Neuronal stem cell (in vitro differentiated cells): ENCODE measurements at places on chromosomes 12 and 14.

- no peak for DNase-seq
Observed at GRCh38 chr12:56941299-56942017, 7.2 kb upstream of the SDR9C7 start.

DNA sequence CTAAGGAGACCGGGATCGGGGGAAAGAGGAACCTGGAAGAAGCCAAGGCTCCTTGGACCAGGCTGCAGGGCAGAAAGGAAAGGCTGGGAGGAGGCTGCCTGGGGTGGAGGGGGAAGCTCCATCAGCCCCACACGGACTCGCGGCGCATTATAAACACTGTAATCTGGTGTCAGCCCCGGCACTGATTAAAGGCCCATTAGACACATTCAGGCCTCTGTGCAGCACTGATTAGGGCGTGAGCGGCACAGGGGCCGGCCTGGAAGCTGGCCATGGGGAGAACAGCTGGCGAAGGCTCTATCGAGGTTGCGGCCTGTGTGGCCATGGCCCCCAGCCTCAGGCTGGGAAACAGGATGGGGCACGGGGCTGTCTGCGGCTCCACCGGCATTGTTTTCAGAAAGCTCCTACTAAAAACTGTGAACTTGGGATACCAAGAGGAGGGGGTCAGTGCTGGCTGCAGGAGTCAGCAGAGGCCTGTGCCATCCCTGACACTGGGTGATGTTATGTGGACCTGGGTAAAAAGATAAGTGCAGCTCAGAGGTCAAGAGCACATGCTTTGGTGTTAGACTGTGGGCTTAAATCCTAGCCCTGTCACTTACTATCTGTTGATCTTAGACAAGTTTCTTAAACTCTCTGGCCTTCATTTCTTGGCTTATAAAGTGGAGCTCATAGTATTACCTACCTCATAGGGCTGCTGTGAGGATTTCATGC is 10.6 kb downstream of the ACVRL1 start:
- DNase-seq: no peak

DNA sequence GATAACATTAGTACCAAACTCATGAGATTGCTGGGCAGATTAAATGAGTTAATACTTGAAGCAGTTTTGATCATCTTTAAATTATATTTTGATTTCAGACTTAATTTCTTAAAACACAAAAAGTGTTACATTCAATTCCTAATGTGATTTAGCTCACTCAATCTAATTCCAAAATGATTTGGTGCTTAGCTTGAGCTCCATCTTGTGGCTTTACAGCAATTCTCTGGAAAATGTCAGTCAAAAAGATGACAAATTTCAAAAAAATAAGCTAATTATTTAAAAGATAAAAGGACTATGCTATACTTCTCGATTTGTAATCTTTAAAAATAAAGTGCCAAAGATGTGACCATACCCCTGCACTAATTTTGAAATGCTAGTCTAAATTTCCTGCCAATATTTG is 10.1 kb downstream of the LLPH start:
- DNase-seq: no peak

GRCh38 chr12:26833743-26834490 is 923 bp upstream of the ITPR2 start:
- peak; percentile 38 for DNase-seq

DNA sequence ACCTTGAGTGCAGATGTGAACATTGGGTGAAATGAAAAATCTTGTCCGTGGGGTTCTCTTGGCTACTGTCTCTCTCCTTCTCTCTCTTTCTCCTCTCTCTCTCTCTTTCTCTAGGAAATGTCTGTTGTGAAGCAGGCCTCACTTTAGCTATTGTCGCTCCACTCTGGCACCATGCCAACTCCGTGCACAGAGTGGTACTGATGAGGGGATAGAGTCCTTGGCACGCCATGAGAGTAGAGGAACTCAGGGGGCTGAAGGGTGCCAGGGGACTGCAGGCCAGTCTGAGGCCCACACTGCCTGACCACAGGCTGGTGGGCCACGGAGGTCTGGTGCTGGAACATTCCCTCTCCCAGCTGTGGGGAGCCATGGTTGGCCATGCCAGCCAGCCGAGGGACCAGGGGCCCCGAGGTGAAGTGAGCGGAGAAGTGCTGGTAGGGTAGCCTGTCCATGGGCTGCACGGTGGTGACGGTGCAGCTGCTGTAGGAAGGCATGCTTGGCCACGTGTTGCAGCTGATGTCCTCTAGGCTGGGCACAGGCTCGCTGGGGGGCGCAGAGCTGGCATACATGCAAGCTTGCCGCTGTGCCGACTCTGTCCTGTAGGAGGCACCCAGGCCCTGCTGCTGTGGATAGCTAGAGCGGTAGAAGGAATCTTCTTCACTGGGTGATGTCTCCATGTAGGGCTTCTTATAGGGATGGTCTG is 50.4 kb downstream of the TBX5 start:
- no peak for DNase-seq

DNA sequence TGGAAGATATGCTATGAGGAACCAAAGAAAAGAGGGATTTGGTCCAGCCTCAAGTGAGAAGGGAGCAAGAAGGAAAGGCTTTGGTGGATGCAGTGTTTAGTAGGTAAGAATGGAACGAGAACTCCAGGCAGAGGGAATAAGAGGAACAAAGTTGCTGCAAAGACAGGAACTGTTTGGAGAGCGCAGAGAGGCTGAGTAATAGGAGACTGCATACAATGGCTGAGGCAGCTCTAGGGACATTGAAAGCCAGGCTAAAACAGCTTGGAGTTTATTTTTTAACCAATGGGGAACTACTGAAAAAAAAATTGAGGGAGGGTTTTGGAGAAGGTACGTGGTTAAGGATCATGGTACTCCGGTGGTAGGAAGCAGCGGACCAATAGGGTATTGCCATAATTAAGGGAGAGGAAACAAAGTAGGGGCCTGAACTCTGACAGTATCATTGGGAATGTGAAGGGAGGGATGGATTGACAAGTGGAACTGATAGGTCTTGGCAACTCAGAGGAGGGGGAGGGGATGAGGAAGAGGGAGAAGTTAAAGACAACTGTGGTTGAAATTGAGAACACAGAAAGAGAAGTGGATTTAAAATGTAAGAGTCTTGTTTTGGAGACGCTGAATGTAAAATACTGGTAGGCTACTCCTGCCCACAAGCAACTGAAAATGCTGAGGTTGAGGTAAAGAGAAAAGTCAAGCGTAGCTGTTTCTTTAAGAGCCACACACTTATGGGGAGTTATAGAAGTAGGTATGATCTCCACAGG is 4.8 kb downstream of the ASCL4 start:
- no peak for DNase-seq

- DNase-seq: no peak
Observed at GRCh38 chr14:21049271-21049673, 7.1 kb downstream of the RNASE7 start.

DNA sequence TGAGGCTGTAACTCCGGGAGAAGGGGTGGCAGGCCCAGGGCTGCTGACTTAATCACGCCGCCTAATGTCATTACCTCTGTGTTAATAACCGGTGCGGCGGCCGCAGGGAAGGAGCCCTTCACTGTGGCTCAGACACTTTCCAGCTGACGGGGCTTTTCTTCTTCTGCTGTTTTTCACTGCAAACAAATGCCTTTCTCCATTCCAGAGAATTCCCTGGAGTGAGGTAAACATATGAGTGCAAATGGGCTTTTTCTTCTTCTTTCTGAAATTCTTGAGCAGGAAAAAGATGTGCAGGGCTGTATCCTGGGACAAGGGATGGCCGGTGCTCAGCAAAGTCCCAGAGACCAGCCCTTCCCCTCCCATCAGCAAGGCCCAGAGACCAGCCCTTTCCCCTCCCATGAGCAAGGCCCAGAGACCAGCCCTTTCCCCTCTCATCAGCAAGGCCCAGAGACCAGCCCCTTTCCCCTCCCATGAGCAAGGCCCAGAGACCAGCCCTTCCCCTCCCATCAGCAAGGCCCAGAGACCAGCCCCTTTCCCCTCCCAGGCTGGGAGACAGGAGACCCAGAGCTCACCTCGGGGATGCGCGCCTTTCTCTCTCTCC is 33.4 kb upstream of the FAM181A start:
- DNase-seq: peak; percentile 50

GRCh38 chr14:36222952-36223468 is 46.5 kb upstream of the PTCSC3 start:
- DNase-seq: no peak

DNA sequence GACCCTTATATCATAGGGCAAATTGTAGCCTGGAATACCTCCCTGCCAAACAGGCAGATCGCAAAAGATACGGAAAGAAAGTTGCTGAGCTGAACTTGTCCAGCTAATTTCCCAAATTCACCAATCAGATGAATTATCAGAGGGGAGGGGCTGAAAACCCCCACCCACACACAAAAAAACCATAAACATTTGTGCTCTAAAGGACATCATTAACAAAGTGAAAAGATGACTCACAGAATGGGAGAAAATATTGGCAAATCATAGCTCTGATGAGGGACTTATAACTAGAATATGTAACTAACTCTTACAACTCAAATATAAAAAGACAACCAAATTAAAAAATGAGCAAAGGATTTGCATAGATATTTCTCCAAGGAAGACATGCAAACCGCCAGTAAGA is 36.3 kb downstream of the PTHLH start:
- DNase-seq: no peak

DNA sequence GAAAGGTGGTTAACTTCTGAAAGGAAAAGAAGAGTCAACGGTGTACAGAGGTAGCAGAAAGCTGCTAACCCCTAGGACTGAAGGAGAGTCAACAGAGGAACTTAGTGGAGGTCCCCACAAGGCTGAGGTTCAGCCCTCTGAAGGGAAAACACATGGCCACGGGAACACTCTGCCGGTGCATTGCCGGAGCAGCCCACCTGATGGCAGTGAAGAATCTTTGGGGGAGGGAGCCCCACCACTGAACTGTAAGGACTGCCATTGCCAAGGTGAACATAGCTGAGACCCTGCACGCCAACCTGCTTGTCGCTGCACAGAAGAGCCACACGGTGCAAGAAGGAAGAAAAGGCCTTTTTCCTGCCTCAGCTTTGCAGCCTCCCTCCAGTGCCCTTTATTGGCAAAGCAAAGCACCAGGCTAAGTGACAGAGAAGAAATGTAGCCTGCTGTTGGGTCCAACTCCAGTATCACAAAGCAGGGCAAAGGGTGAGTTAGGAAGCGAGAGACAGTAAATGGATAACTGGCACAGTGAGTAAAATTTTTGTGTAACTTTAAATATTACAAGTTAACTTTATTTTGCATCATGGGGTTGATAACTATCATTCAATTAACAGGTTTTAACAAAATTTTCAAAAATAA is 76.9 kb downstream of the LIN52 start:
- no peak for DNase-seq

DNA sequence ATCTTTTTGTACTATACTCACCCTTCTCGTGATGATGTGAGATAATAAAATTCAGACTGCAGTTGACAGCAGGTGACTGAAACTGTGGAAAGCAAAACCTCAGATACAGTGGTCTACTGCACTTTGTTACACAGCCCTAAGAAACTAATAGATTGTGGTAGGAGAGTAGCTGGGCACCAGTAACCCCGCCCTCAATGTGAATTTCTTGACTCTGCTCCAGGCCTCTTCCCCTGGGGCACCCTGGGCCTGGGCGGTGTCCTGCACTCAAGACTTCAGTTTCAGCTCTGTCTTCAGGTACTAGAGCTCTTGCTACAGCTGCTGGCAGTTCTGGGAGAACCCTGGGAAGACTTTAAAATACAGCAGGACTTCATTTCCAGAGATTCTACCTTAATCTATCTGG is 197.6 kb upstream of the AVPR1A start:
- DNase-seq: no peak

DNA sequence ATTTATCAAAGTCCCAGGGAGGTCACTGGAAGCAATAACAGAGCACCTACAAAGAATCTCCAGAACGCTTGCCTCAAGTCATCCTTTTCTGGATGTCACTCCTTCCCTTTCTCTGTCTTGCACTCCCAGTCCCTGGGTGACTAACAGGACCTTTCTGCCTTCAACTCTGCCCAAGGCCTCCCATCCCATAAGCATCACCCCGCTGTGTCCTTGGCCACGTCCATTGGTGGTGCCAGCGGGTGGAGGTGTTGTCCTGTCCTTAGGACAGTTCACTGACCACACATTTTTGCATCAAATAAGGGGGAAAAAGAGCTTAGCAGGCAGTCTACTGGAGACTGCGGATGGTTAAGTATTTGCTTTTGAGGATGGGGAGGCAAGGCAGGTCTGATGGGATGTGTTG is 23.6 kb upstream of the PLEK2 start:
- DNase-seq: no peak

GRCh38 chr14:50821510-50822464 is 9.2 kb downstream of the NIN start:
- DNase-seq: no peak

DNA sequence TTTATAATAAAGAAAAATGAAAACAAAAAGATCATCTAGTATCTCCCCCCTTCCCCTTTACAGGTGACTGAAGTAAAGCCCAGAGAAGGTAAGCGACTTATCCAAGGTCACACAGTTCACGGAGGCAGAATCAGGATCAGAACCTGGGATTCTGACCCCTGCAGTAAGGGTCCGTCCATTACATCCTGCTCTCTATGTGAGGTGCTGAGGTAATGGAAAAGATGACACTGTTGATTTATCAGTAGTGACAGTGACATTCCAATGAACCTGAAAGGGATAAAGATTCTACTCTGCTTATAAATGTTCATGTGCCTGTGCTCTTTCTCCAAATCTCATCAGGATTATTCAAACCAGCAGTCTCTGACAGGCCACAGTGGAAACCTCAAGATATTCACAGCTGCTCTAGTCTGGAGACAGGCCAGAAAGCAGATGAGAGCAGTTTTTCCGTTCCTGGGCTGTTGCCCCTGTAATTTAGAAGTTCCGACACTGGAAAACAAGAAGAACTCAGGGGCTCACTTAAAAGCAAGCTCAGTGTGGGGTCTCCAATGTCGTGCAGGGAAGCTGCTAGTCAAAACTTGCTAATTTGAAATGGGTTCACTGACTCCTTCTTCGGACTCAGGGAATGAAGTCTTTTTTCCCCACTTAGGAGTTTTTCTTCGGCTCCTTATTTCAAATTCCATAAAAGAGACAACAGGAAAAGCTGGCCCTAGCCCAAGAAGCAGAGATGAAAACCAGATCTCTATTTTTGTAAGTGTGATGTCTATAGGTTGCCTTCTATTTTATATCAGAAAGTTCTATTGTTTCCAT is 131.8 kb upstream of the EEA1 start:
- DNase-seq: no peak

DNA sequence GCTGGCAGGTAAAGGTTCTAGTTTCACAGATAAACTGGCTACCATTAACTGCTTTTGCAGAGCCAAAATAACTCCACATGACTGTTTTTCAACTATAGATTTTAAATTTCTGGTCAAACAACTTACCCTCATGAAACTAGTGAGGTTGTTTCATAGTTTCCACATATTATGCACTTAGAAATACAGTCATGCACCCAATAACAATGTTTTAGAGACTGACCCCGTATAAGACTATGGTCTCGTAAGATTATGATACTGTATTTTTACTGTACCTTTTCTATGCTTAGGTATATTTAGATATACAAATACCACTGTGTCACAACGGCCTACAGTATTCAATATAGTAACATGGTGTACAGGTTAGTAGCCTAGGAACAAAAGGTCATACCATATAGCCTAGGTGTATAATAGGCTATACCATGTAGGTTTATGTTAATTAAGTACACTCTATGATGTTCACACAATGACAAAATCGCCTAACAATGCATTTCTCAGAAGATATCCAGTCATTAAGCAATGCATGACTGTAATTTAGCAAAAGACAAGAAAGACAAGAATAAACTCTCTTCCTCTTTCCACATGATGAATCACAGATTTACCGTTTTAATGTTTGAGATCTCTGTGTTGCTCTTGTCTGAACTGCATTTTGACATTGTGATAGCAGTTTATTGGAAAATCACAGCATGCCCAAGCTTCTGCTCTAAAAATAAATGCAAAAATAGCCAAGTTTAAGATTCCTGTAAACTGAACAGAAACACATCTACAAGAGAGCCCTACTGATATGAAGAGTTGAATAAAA is 17.1 kb downstream of the DICER1 start:
- no peak for DNase-seq
